ENCODE measurements at places on chromosomes 3 and 15.

DNA sequence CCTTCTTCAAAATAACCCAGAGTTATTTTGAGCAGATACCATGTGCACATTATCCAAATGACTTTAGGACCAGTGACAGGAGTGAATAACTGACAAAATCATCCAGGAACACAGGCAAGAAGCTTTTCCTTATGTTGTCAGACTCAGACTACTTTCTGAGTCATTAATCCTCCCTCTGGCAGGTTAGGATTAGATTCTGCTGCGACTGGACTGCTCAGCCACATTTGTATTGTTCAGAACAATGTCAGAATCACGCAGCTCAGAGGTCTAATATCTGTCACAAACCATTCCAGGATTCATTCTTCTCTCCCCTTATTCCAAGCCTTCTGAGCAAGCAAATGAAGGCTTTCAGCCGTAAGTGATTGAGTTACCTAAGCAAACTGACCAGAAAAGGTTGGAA is 34.8 kb upstream of the FAM174B start:
- no peak for DNase-seq

DNA sequence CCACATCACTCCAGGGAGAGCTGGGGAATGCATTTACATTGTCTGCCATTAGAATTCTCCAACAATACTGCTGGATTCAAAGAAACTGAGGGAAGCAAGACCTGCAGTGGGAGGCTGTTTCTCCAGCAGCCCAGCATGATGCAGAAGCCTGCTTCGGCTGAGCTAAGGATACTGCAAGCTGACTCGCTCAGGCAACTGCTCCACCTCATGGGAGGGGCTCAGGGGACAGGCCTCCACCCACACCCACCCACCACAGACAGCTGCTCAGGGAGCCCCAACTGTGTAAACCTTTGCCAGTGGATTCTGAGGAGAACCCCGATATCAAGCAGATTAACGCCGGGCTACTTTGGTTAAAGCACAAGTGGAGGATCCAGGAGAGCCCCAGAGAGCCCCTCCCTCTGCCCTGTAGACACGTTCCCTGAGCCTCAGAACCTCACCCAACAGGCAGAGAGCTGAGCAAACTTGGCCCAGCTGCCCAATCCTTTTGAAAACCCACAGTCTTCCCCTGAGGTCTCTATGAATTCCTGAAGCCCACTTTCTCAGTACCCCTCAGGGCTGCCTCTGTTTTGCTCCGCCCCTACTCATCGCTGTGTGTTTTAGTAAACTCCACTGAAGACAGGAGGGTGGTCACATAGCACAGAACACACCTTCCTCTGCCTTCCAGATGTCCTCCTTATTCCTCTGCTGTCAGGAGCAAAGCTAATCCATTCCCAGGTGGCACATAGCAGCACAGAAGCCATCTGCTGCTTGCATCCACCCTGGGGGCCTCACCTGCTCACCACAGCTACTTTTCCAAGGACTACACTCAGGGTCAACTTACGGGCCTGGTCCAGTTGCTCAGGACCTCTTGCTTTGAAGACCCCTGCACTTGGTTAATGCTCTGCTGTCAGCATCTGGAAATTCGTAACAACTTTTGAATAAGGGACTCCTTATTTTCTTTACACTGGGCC is 269.0 kb downstream of the ABHD5 start:
- no peak for DNase-seq

DNA sequence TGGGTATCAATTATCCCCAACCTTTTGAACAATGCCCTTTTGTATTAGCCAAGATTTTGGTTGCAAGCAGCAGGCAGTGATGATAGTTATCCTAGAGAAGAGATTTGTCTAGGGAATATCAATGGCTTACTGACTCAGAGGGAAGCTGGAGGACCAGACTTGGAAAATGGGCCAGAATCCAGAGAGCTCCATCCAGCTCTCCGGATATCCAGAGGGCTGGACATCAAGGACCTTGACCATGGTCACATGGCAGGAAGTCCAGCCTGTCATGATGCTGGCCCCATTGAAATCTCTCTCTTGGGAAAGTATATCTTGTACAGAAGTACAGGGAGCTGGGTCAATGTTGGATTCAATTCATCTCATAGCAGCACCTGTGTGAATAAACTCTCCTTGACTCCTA is 148.5 kb upstream of the PDZRN3 start:
- no peak for DNase-seq

DNA sequence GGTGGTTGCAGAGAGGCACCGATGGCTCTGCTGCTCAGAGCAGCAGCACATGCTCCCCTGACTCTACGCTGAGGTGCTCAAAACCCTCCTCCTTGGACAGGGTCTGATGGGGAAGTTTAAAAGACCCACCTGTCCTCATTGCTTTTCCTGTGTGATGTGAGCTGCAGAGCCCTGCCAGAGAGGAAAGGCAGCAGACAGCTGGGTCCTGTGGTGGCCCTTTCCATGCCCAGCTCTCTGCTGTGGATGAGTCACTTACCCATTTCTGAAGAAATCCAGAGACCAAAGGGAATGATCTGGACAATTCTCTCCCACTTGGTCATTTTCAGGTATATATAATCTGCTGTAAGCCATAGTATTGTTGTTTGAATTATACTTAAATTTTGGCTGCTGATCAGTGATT is 121.7 kb downstream of the CHDH start:
- no peak for DNase-seq

DNA sequence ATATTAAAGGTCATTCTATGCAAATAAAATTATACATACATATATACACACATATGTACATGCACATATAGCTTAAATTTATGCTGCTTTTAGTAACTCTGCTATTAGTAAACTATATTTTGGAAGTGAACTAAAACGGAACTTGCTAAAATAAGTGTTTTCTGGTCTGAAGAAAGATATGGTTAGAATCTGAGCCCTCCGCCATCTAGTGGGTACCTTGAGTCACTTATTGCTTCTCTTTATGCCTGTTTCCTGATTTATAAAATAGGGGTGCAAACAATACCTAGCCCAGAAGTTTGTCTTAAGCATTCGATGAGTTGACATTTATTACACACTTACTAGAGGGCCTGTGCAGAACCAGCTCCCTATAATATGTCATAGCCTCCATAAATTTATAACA is 255.7 kb downstream of the CNTN6 start:
- no peak for DNase-seq

DNA sequence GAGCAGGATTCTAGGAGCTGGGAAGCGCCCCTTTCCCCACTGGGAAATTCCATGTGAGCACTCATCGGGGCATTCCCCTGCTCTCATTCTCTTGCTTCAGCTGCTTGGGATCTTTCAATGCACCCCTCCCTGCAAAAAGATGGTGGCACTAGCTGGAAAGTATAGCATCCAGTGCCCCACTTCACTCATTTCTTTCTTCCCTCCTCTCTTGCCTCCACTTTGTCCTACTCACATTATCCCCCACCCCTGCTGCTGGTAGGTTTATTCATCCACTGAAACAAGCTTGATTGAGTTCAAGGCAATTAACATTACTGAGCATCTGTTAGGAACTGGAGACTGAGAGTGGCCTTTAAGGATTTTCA is 84.8 kb upstream of the LIMD1 start:
- no peak for DNase-seq

- DNase-seq: no peak
Measured at GRCh38 chr3:6512172-6512800, 348.6 kb upstream of the GRM7 start.

DNA sequence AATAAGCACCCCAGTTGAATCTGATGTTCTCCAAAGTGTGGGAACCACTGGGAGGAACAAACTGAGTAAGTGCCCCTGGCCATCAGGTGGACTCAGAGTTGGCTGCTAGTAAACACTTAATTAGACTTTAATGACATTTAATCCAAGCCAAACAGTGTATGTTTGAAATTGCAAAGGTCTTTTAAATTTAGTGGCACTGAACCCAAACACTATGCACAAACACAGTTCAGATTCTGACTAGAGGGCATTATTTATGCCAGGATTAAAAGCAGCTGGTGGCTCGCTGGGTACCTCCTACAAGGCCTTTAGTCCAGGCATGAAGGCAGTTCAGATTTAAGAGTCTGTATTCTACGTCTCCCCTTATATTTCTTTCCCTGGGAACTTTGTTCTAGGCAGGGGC is 264.8 kb downstream of the CLSTN2 start:
- DNase-seq: no peak

DNA sequence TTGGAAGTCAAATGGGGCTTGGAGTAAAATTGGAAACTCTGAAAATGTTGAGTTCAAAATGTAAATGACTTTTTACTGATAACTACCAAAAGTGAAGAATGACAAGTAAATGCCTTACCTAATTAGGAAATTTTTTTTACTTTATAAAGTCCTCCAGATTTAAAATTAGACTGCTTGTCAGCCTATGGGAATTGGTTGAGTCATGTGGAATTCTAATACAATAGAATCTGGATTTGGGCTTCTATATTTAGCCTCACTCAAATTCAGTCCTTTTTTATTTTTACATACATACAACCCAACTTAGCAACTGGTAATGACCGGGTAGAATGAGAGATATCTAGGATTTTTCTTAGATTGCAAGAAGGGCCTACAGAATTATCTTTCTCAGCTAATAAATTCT is 158.9 kb upstream of the CADPS start:
- DNase-seq: no peak

DNA sequence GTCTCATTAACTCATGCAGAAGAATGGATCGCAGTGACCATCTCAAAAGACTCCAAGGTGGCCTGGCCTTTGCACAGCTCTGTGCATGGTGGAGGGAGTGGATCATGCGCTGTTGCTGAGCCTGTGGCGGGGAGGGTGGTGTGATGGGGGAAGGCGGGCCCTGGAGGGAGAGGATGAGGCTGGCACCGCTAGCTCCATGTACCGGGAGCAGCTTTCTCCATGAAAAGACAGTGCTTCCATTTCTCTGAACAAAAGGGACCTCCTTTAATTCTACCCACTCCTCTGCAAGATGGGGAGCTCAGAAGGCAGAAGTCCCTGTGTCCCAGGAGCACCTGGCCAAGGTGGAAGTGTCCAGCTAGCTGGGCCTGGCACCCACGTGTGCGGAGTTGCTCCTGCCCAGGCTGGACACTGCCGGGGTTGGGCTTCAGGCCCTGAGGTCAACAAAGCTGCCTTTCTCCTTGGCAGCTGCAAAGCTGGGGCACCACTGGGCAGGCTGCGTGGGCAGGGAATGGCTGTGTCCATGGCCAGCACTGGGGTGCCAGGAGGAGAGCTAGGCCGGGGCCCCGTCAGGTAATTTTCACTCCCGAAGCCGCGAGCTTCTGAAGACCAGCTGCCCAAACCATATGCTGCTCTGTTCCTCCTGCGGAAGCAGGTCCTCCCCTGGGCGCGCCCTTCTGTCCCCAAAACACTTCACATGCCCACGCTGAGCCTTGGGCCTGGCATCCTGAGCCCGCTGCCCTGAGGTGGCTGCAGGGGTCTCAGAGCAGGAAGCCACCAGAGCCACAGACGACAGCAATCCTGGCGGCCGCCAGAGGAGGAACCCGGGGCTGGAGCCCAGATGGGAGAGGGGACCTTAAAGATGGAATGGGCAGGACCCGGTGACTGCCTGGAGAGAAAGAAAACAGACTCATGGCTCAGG is 6.4 kb downstream of the MAP6D1 start:
- DNase-seq: no peak

GRCh38 chr15:36771826-36772225 is 192.4 kb downstream of the CDIN1 start:
- DNase-seq: no peak

DNA sequence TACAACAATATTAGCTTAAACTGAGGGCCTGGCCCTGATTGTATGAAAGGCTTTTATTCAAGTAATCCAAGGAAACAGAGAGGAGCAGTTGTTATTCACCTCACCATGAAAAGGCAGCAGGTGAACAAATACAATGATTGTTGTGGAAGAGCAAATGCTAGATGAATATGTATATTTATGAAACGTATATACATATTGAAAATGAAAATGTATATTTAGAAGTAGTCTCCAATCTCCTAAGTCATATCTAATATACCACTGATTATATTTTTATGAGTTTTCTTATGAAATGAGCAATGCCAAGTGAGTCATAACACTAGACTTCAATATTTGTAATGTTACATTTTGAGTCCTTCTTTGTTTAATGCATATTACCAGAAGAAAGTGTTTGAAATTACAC is 116.2 kb upstream of the KCNMB2 start:
- DNase-seq: no peak

DNA sequence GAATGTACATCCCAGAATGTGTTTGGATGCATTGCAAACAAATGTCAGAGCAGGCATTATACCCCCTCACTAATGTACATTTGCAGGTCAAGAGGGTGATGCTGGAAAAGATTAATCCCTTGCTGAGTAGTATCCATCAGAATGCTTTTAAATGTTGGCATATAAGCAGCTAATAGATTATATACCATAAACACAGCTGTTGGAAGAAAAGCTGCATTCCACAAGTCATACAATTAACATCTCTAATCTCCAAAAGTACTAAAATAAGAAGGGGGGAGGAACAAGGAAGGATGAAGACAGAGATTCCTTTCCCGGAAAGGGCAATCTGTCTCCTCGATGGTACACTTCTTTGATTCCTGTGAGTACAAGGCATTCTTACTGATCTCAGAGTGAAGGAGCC is 445.7 kb upstream of the CDIN1 start:
- DNase-seq: no peak

DNA sequence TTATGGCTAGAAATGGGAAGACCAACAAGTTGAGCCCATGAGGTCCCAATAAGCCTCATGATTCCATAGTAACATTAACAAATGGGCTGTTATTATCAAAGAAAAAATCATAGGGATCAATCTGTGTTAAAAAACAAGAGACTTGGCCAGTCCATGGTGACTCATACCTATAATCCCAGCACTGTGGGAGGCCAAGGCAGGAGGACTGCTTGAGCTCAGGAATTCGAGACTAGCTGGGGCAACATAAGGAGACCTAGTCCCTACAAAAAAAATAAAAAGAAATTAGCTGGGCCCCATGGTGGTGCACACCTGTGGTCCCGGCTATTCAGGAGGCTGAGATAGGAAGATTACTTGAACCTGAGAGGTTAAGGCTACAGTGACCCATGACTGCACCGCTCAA is 124.8 kb downstream of the DMXL2 start:
- DNase-seq: no peak

DNA sequence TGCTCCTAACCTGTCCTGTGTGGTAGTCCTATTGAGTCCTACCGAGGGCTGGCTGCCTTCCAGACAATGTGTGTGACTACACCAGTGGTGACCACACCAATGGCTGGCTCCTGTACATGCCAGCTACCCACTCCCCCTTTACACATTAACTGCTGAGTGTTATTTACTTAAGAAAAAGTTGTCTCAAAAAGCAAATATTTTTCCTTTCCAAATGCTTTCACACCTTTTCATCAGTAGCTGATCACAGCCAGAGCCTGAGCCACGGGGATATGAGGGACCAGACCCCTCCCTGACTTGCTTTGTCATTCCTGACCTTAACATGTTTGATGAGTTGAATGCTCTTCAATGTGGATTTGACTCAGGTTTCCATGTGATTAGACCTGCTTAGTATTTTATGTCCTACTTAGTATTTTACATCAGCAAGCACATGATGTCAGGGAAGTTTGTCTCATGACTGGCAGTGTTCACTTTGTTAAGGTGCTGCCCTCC is 29.6 kb upstream of the GREM1 start:
- no peak for DNase-seq

- no peak for DNase-seq
Measured at GRCh38 chr3:175422744-175423143, 563.6 kb downstream of the NAALADL2 start.

GRCh38 chr15:70200511-70201424 is 103.1 kb upstream of the TLE3 start:
- no peak for DNase-seq
